ENCODE measurements at places on chromosomes 7 and 10.

GRCh38 chr10:5862360-5862961 is 27.2 kb downstream of the ANKRD16 start:
- peak; percentile 89 for ATAC-seq

DNA sequence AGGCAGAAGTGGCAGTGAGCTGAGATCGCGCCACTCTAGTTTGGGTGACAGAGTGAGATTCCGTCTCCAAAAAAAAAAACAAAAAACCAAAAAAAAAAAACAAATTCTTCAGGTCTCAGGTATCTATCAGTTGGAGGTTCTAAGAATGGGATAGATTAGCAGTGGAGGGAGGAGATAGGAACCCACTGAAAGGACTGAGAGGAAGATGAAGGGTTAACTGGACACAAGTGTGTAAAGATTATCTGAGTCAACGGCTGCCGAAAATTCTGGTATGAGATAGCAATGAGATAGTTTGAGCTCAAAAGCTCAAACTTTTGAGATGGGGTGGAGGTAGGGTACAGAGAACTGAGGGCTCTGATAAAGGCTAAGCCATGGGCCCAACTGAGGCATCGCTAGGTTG is 12.8 kb downstream of the ZNF467 start:
- ATAC-seq: no peak

DNA sequence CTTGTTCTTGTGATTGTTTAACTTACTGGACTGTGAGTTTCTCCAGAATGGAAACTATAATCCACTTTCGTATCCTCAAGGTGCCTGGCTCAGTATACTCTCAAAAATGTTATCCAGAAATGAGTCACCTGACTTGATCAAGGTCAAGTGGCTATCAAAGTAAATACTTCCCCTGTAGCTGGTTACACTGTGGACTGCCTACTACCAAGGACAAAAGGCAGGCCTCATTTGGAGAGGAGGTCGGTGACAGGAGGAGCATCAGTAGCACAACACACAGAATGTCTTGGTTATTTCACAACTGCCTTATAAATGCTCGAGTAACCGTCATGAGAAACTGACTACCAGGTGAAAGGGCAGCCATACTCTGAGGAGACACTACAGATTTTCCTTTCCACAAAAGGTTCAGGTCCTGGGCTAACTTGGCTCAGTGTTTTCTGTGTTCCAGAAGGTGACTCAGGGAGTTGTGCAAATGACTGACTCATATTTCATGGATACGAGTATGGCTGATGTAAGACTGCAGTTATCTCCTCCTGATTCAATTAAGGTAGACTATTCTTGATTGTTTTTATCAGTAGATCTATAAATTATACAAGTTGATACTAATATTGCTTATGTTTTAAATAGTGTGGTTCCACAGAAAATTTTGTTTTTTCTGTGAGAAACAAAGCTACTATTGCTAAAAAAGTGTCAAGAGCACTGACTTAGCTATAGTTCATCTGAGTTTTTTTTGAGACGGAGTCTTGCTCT is 4.2 kb upstream of the CCNY start:
- ATAC-seq: peak; percentile 22

- no peak for ATAC-seq
Measured at GRCh38 chr10:91316486-91316885, 93.7 kb upstream of the HECTD2 start.

DNA sequence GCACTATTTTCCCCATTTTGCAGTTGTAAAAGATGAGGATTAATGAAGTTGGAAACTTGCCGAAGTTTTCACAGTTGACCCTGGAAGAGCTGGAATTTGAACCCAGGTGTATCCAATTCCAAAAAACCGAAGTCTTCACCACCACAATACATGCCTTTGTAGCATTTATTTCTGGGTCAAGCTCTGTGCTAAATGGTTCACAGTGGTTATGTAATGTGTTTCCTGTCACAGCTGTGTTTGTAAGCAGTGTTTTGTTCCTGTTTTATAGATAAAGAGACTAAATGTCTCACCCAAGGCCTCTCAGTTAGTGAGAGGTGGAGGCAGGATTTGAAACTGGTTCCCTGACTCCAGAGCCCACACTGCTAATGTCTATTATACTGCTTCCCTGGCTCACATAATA is 17.6 kb downstream of the SFTPA2 start:
- ATAC-seq: no peak

GRCh38 chr10:33919244-33919643 is 584.8 kb upstream of the NRP1 start:
- ATAC-seq: no peak

- no peak for ATAC-seq
Measured at GRCh38 chr10:26550774-26551526, 112.8 kb downstream of the APBB1IP start.

DNA sequence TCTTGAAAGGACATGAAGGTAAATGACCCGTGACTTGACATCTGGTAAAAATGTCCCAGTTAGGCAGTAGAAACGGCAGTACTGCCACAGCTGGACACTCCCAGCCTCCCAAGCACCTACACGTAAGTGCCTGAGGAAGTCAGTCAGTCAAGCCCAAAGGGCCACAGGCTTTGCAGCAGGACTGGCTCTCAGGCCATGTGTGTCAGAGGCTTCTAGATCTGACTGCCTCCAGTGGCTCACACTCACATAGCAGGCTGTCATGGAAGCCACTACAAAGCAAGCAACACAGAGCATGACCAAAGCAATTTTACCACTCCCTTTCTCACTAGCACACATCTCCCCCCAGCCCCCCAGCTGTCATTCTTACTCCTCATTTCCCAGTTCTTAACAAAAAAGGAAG is 17.8 kb upstream of the CCNJ start:
- peak; percentile 12 for ATAC-seq

- ATAC-seq: no peak
Measured at GRCh38 chr10:70782086-70782745, 3.0 kb downstream of the TBATA start.

DNA sequence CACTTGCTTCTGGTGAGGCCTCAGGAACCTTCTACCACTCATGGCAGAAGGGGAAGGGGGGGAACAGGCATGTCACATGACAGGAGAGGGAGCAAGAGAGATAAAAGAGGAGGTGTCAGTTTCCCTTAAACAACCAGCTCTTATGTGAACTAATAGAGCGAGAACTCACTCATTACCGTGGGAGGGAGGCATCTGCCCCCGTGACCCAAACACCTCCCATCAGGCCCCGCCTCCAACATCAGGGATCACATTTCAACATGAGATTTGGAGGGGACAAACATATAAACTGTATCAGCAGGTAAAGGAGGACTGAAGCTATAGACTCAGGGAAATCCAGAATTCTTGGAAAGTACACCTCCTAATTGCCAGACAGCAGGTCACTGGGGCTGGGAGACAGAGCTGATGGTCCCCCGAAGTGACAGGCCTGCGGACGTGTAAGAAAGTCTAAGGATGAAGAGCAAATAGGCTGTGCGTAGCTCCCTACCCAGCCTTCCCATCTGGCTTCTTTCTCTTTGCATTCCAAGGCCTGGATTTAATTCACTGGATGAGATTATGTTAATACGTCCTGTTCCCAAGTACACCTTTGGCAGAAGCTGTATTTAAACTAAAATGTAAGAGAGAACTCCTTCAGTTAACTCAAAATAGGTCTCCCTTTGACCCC is 186.7 kb upstream of the LYZL2 start:
- no peak for ATAC-seq

DNA sequence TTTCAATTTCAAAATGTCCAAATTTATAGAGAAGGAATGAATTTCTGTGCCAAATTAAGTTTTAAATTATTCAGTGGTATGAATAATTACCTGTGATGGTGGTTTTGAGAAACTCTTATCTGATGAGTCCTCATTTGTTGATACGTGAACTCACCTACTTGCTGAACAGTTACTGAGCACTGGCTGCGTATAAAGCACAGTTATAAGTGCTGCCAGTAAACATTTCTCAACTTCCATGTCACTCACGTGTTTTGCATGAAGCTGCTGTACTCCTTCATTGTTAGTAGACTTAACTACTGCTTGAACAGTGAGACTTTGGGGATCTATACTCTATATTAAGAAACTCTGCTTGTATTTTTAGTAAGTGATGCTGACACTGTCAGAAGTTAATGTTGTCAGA is 269.1 kb upstream of the FZD8 start:
- ATAC-seq: no peak

DNA sequence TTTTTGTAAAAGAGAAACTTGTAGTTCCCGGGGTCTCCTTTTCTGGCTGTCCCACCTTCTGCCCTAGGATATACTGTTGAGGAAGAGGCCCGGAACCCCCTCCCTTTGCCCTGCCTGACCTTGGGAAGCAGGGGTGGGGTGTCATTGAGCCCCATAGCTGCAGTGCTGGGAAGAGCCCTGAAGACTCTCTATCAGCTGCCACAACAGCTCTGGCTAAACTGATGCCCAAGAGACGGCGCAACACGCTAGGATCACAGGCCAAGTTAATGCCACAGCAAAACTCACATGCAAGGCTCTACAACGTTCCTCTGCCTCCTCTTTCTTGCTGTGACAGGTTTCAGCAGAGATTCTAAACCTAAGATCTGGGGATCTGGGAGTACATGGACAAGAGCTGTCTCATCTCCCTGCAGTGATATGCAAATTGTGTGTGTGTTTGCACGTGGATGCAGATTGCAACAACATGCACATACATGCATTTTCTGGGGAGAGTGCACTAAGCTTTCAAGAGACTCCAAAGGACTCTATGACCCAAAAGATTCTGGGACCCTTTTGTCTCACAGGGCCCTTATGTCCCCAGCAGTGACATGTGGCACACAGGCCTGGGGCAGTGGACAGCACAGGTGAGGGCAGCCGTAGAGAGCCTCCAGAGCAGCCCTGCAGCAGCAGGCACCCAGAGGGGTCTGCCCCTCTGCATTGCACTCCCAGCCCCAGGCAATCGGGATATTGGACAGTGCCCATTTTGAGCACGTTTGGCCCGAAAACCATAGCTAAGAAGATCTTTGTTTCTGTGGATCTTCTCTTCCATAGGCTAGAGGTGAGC is 2.5 kb downstream of the RASSF4 start:
- no peak for ATAC-seq

DNA sequence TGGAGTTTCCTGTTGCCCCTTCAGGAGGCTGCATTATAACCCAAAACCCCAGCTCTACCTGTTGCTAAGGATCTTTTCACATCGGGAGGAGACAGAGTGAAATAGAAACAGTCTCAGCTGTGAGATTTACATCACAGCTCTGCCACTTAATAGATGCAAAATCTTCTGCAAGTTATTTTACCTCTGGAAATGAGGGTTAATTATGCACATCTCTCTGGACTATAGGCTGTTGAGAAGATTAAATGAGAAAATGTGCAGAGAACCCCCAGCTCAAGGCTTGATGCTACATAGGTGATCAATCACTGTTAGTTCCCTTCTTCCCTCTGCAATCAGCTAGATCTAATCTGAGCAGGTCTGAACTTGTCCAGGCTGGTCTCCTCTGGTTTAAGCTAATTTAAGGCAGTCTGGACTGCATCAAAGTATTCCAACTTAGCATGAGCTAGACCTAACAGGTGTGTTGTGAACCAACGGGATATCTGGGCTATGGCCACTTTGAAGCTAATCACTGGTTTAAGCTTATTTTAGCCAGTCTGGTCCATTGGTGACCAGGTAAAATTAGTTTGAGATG is 8.9 kb upstream of the LRRC18 start:
- ATAC-seq: no peak

Measured in activated T-helper 17 cell treated with anti-CD3 and anti-CD28 coated beads, Interleukin-2, amount 50 U/mL, for 72 hours (primary cell).